ENCODE measurements at places on chromosomes 4 and X.

- no peak for DNase-seq
These were observed 1.1 kb upstream of the PHOX2B start for GRCh38 chr4:41749631-41750039.

- no peak for DNase-seq
These were observed 81.4 kb downstream of the RBM47 start for GRCh38 chr4:40548256-40548655.

- DNase-seq = no peak
These were observed 94.8 kb upstream of the LANCL3 start for GRCh38 chrX:37476571-37477170.

DNA sequence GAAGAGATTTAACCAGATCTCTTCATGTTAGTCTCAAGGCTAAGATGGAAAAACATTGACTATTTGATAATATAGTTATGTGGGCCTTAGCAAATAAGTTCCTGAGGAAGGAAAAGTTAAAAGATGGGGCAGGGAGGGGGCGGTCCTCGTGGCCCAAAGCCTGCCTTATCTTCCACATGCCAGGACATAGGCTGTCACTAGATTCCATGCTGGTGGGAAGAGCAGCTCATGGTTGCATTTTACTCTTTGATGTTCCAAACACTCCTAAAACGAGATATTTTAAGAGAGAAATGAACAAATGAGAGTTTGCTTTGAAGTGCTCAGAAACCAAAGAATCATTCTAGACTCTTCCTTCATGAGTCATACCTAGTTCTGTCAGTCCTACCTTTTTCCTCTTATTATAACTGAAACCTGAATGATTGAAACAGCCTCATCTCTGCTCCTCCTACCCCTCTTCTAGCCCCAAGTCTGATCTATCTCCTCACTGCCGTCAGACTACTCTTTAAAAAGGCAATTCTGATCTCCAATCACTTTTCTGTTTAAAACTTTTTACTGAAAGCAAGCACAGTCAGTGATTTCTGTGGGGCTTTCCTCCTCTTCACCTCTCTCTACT, 25.1 kb downstream of the RAB9B start:
- no peak for DNase-seq

- DNase-seq = no peak
These were observed 86.6 kb upstream of the TMEM150C start for GRCh38 chr4:82648356-82648755.

- no peak for DNase-seq
These were observed 108.8 kb downstream of the AMELX start for GRCh38 chrX:11401966-11402365.

DNA sequence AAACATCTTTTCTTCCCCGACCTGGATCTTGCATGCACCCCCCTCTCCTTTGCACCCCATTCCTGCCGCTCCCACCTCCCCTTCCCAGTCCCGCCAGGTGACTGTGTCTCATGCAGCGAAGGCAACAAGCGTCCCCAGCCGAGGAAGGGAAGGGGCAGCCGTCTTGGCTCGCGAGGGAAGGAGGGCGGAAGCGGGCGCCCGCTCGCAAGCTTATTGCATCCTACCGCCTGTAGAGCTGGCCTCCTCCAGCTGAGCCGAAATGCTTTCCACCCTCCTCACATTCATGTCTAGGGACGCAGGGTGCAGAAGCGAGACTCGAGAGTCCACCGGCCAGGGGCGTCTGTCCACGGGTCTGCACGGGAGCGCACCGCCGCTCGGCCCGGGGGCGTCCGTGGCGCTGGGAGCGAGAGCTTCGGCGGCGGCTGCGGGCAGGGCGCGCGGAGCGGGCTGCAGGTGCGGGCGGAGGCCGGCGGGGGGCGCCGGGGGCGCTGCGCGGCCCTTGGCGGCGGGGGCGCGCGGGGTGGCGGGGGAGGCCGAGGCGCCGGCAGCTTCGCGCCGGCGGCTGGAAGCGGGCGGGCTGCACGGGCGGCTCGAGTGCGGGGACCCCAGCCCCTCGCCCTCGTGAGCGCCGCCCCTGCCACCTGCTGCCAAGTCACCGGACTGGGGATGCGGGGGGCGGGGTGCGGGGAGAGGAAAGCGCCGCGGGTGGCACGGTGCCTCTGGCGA, at the start of gene KCNIP4:
KCNIP4 (minus strand) TSS at position 426 of the 726 bp plus-strand sequence.
- DNase-seq = no peak

GRCh38 chrX:103637604-103638338, 9.0 kb downstream of the TCEAL1 start:
- DNase-seq = no peak

DNA sequence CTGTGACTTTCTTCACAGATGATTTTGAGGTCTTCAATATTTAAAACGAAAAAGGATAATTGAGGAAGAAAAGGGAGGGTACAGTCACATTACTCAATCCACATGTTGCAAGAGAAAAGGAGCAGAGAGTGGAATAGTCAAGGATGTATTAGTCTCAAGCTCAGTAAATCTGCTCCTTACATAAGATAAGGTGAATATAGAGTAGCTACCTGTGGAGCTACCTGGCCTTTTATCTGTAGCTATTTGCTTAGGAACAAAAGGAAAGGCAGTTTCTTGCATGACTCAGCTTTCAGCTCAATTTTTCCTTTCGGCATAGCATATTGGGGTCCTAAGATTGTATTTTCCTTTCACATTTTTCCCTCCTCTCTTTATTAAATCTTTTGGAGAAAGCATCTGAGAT, 26.3 kb upstream of the ACTRT1 start:
- DNase-seq = no peak

DNA sequence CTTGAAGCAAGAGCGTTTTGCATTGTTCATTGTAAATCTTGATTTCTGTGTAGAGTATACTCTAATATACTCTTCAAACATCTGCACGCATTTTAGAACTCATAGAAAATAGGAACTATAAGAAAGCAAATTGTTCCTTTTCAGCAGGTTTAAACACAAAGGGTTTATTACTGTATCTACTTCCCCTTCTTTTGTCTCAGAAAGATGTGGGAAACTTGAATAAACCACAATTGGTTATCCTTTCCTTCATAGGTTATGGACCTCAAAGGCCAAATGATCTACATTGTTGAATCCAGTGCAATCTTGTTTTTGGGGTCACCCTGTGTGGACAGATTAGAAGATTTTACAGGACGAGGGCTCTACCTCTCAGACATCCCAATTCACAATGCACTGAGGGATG, 46.0 kb upstream of the GUCY1B1 start:
- no peak for DNase-seq

DNA sequence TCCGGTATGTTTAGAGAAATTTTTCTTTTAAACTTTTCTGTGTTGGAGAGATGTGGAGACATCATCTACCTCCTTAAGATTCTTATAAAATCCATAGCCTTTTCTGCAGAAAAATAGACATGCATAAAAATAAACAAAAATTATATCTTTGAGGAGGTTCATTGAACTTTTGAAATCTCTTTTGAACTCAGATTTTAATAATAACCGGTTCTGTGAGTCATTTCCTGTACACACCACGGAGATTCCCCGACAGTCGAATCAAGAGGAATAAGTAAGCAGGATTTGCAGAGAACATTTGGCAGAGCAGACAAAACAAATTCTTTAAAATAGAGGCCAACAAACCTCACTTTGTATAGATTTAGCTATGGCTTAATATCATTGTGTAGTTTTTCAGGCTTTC, 918.7 kb upstream of the POU3F4 start:
- no peak for DNase-seq

DNA sequence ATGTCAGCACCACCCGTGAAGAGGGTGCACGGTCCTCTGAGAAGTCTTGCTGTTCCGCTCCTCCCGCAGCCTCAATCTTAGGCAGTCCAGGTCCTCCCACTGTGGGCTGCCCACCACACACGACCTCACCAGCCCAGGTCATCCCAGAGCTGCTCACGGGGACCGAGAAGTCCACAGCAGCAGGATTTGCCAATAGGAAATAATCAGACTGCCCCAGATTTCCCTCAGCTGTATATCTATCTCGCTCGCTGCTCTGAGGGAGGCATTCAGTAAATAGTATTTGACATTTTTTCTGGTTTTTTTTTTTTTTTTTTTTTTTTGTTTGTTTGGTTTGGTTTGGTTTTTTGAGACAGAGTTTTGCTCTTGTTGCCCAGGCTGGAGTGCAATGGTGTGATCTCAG, 83.8 kb downstream of the STOX2 start:
- DNase-seq = no peak
